ENCODE measurements at places on chromosomes 6 and 20.

DNA sequence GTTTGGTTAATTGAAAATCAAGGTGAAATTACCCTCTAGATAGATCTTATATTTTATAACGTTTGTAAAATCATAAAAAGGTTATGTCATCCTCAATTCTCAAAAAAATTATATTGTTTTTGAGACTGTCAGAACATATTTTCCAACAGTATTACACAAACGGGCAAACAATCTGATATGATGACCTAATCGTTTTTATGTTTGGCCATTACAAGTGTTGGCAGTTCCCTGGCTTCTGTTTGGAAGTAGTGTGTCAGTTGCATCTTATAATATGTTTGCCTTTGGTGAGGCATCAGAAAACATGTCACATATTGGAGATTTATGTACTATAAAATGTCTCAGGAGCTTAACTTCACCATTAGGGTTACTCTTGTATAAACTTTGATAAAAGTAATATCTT is 308.1 kb upstream of the EPHA7 start:
- DNase-seq, result no peak

DNA sequence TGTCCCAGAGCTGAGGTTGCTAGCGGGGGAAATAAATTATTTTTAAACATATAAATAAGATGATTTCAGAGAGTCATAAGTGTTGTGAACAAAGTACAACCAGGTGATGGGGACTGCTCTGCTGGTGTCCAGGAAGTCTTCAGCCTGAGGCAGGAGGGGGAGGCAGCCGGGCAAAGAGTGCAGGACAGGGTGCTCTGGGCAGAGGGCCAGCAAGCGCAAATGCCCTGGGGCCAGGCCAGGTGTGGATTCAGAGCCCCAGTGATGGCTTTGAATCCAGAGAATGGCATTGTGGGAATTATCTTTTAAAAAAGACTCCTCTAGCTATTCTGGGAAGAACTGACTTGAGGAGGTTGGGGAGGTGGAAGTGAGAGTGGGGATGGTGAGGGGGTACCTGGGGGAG is 1.6 kb downstream of the CLPSL1 start:
- DNase-seq, result no peak

DNA sequence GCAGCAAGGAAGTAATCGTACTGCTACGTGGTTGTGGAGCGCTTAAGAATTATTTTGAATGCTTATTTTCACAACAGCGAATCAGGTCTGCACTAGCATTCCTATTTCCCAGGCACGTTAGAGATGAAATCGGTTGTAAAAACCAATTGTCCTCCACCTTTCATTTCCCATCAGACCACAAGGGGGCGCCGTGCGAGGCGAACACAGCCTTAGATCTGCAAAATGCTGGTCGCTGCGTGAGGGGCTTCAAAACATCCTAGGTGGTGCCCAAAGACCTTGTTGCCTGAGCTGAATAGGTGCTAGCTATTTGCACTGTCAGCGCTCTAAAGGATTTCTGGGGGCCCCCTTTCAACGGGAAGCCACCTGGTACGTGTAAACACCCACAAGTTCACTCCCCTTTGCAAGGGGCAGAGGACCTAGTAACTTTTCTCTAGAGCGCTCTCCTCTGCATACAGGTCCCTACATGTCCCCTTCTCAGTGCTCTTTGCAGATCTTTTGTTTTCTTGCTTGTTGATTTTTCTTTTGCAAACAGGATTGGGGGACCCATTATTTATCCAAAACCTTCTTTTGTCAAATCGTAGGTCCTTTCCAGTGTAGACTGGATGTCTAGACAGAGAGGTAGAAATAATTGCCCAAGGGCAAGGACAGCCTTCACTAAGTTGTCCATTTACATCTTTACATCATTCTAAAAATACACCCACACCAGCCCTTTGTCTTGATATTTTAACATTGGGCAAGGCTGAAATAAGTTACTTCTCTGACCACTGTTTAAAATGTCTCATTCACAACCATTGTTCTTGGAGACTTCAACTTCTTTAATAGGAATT is 59.8 kb downstream of the NEDD9 start:
- peak; percentile 68 for DNase-seq

- DNase-seq, result no peak
Measured at GRCh38 chr6:143621159-143621873, 56.4 kb upstream of the PHACTR2 start.

DNA sequence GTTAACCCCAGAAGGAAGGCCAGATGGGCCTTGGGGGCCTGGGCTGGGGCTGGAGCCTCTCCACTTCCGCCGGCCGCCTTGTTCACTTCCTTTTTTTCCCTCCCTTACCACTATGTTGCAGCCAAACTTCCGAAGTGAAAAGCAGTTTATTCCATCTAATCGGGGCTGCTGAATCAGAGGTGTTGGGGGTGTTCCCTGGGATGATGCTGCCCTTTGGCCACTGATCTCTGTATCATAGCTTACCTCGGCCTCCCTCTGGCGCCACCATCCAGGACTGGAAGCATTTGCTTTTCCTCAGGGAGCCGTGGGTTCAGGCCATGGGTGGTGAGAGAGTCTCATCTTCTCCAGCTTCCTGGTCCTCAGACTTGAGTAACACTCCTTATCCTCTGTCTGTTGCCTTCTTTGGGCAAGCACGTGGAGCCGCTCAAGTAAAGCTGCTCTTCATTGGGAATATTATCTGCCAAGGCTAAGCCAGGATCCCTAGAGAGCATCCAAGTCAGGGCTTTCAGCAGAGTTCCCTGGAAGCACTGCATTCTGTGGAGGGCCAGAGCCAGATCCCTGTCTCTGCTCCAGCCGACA is 39.6 kb downstream of the SLX4IP start:
- DNase-seq, result no peak

DNA sequence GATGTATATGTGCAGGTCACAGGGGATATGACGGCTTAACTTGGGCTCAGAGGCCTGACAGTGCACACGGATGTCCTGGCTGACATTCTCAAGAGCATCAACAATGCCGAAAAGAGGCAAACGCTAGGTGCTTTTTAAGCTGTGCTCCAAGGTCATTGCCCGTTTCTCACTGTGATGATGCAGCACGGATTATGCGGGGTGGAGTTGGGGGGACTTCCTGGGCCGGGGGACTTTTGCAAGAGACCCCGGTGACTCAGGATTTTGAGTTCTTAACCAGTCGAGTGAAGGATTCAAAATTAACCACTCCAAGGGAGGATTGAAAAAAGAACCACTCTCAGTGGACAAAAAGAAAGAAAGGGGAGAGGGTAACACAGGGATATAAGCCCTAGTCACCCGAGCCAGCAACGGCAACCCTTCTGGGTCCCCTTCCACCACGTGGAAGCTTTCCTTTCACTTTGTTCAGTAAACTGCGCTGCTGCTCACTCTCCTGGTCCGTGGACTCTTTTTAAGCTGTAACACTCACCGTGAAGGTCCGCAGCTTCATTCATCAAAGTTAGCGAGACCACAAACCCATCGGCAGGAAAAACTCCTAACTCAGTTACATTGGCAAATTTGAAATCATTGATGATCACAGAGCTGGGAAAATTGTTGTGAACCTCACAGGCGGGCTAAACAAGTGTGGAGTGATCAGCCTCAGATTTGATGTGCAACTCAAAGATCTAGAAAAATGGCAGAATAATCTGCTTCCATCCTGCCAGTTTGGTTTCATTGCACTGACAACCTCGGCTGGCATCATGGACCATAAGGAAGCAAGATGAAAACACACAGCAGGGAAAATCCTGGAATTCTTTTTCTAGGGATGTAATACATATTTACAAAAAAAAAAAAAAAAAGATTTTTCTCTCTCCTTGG is 199.3 kb downstream of the ARID1B start:
- DNase-seq, result no peak

GRCh38 chr20:1509237-1509636 is 18.0 kb upstream of the SIRPB2 start:
- peak; percentile 31 for DNase-seq

- no peak for DNase-seq
Measured at GRCh38 chr6:33815854-33816253, 12.1 kb upstream of the MLN start.

DNA sequence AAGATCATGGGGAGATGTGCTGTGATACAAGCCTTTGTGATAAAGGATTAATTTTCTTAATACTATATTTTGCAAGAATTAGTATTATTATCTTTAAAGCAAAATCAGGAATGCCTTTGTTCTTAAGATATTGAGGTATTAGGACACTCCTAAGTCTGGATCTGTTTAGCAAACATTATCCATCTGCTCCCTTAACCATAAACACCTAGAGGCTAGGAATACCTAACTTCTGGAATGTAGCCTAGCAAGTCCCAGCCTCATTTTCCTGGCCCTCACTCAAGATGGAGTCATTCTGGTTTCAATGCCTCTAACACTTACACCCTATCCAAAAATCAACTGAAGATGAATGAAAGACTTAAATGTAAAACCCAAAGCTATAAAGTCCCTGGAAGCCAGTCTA is 106.3 kb upstream of the GJE1 start:
- DNase-seq, result no peak

GRCh38 chr6:23659125-23659524 is 466.9 kb upstream of the NRSN1 start:
- no peak for DNase-seq

DNA sequence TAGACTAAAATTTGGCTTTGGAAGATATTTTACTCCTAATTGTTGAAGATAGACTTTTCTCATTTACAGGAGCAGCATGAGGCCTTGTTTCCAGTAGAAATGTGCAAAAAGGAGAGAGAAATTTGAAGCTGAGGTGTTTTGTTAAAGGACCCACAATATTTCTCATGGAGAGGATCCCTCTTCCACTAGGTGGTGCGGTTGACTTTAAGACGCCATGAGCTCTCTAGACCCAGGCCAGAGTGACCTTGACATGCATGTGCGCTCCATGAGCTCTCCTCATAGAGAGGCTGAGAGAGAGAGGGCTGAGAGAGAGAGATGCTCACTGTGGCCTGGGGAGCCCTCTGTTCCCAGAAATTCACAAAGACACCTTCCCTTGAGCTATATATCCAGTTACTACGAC is 861.2 kb upstream of the EYS start:
- no peak for DNase-seq

GRCh38 chr6:154249499-154250298 is 106.9 kb downstream of the IPCEF1 start:
- DNase-seq, result no peak

Data from stimulated activated CD4-positive, alpha-beta T cell treated with anti-CD3 and anti-CD28 coated beads, Interleukin-1b, Interleukin-23, amount 100 ng/mL, for 48 hours (primary cell).